Activated naive CD4-positive, alpha-beta T cell treated with anti-CD3 and anti-CD28 coated beads, Interleukin-2, amount 10 ng/mL, durations not matched to agents 7 days and 5 days (primary cell): ENCODE measurements at places on chromosomes 11 and 22.

GRCh38 chr22:44689173-44689572 is 12.8 kb upstream of the PRR5 start:
- DNase-seq, result no peak

- no peak for DNase-seq
These were observed 28.4 kb upstream of the TTC12 start for GRCh38 chr11:113286009-113286408.

- no peak for DNase-seq
These were observed 42.8 kb upstream of the DKK3 start for GRCh38 chr11:12051287-12051662.

- DNase-seq, result no peak
These were observed 46.8 kb downstream of the BBOX1 start for GRCh38 chr11:27087432-27087831.

GRCh38 chr11:113464416-113464815 is 10.8 kb downstream of the DRD2 start:
- DNase-seq, result no peak

GRCh38 chr22:29816980-29817379 is 21.1 kb downstream of the ASCC2 start:
- no peak for DNase-seq

DNA sequence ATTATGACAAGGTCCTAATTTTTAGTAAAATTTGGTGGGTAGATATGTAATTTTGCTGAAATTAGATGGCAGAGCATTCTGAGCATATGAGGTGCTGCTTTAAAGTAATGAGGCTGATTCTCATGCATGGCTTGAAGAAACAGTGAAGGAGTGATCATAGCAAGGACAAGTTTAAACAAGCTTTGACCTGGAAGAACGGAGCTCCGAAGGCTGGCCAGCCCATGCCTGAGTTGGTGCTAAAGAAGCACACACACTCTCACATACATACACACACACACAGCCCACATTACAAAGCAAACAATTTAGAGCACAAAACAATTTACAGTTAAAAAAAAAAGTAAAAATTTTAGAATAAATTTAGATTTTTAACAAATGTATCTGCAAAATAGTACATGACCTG is 150.7 kb downstream of the DCDC1 start:
- DNase-seq, result no peak

- no peak for DNase-seq
These were observed 44.9 kb downstream of the IGLL5 start for GRCh38 chr22:22932512-22932941.

DNA sequence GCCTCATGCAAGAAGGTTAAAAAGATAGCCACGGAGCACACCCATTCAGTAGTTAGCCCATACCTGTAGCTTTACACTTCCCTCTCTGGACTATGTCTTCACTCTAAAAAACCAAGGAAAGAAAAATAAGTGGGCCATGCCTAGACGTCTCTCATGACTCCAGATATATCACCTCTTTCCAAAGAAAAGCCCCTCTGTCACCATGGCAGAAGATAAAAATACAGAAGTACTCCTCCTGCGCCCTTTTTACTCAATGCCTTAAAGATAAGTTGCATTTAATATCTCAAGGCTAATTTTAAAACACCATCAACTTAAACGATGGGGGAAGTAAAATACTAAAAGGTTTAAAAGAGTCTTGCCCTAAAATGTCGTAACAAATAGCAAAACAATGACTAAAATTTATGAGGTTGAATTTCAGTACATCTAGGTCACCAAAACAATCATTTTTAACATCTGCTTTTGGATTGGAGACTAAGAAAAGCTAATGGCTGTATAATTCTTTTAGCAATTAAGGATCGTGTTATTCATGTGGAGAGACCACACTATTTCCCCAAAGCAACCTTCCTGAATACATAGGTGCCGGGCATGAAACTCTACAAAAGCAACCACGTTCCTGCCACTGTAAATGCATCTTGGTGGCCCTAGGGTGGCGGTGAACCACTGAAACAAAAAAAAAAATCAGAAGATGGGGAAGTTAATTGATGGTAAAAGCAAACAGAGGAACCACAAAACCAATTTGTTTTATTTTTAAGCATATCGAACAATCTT is 46.0 kb downstream of the CELF1 start:
- DNase-seq, result no peak

DNA sequence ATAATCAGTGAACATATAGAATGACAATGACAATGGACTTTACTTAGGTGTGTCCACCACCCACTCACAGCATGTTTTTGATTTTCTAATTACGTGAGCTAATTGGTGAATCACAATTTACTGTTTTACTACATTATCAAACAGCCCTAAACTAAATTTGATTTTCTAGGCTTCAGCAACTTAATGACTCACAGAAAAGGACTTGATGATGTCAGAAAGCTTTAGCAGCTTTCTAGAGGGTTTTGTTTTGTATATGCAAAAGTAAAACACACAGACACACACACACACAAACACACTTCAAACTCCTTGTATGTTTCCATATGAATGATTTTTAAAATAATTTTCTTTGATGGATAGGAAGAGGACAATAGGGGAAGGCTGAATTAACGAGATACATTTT is 878.6 kb upstream of the CCDC90B start:
- DNase-seq, result no peak

- DNase-seq, result peak; percentile 78
These were observed 24.8 kb downstream of the APOL1 start for GRCh38 chr22:36277482-36278291.

DNA sequence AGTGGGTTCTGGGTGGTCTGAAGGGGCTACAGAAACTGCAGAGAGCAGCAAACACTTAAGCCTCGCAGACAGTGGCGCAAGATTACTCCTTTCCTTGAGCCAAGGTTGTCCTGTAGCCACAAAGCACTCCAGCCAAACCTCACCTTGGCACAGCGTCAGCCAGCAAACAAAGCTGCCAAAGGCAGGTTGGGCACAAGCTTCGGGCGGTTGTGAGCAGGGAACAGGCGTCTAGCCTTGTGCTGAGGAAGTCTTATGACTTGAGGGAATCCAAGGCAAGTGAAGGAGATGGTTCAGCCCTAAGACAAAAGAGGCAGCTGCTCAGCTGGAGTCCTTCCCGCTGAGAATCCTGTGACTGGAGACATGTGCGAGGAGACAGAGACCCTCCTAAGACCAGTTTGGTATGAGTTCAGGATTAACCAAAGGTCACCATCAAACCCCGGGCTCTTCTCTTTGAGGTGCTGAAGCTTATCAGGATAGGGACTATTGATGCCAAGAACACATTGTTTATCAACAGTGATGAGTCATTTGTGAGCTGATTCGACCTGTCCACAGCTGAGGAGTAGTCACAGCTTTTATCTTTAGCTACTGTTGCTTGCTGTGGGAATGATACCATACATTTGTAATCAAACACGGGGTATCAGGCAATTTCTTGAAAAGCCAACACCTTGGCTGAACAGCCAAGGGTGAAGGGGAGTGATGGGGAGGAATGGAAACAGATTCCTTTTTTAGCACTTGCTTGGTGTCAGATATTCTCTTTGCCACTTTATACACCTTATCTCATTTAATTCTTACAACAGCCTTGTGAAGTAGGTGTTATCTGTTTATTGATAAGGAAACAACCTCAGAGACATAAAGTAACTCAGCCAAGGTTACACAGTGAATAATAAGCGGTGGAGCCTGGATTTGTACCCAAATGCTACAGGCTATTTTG is 4.6 kb downstream of the ADM start:
- DNase-seq, result no peak

DNA sequence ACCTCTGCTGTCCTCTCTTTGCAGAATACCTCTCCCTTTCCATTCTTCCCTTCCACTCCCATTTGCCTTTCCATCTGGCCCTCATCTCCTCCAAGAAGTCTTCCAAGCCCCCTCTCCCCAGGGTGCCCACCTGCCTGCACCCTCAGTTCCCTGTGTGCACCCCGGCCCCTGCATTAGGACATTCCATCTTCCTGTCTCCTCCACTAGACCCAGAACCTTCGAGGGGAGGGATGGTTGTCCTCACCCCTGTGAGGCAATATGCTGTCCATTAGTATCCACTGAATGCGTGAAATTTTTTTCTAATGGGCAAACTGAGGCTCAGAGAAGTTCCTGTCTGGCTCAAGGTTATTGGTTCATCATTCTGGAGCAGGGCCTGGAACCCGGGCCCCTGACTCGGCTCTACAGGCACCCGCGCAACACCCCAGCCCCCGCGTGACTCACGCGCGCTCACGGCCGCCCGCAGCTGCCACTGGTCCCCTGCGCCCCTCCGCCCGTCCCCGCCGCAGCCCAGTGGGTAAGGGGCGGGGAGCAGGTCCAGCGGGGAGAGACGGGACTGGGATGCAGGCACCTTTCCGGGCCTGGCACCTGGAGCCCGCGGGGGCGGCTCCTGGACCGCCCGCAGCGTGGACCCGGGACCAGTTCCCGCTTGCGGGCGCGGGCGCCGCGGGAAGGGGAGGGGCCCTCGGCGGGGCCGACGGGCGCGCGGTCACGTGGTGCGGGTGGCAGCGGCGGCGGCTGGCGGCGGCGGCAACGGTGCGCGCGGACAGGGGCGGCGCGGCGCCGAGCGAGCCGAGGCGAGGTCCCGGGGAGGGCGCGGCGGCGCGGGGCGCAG is 7.0 kb downstream of the SEPTIN3 start:
- peak; percentile 69 for DNase-seq

DNA sequence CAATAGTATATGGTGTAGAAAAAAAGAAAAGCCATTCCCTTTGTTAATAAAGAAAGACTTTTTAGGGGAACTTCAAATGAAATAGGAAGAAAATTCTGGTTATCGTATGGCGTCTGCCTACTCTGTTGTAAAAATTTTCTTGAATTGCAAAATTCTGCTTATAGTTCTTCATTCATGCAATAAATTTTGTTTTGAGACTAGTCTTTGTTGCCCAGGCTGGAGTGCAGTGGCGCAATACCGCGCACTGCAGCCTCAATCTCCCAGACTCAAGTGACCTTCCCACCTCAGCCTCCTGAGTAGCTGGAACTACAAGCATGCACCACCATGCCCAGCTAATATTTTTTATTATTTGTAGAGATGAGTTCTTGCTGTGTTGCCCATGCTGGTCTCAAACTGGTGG is 5.8 kb downstream of the DDIAS start:
- no peak for DNase-seq

- no peak for DNase-seq
These were observed 6.8 kb upstream of the OR10A2 start for GRCh38 chr11:6855971-6856541.

DNA sequence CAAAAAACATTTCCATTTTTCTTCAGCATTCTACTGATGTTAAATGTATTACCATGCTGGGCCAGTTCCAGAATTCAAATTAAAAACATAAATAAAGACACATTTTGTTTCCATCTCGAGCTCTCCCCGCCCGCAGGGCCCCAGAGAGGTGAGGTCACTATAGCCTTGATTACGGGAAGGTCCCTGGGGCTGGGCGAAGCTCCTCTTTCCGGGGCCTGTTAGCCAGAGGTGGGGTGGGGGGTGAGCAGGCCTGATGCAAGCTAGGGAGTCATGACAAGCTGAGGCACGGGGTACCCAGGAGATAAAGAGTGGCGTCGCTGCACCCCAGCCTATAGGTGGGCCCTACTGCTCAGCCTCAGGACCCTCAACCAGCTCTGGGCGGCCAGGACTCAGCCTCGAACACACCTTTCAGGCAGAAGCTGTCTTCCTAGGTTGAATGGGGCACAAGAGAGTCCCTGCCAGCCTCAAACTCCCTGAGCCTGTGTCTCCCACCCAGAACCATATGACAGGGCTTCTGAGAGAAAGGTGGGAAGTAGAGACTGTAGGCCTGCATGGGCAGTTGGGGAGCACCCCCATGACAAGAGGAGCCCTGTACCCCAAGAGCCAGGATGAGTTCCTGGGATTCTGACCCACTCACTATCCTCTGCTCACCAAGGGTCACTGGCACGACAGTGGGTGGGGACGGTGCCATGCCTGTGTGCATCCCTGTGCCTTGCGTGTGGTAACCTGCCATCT is 34.8 kb downstream of the KCNQ1OT1 start:
- DNase-seq, result no peak

DNA sequence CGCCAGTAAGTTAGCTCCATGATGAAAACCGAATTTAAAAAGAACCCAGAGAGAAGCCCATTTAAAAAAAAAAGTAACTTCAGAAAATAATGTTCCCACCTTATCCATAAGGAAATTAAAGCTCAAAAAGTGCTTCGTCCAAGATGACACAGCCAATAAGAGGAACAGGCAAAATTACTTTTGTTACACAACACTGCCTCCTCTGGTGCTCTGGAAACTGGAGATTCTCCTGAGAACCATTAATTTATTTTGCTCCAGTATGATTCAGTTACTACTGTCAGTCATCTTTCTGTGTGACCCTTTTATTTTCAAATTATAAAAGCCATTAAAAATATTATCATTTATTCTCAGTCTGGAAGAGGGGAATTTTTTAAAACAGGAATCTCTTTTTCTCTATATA is 2.0 kb downstream of the IFT27 start:
- DNase-seq, result peak; percentile 34

DNA sequence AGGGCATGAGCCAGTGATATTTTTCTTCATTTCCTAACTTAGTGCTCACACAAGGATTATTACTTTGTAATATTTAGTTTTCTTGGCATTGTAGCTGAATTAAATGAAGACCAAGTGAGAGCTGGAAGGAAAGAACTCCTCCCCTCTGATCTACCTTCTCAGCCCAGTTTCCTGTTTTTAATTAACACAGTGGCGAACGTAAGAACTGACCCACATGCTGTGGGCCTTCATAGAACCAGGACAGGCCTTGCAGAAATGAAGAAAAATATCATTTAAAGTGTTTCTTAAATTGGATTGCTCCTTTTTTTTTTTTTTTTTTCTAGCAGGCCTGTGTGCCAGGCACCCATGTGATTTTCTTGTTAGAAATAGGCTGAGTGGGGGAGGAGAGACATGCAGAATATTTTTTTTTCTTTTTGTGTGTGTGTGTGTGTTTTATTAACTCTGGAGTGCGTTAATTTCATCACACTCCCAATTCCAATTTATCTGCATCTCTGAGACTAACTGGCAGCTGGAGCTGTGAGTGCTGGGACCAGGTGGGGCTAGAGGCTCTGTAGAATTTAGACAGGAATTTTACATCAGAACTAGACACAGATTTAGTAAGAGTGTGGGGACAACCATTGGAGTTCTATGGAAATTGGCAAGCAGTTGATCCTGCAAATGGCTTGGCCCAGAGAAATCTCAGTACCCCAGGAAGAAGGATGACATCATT is 320.5 kb downstream of the DDX10 start:
- DNase-seq, result no peak

GRCh38 chr11:18761144-18761543 is 30.5 kb downstream of the PTPN5 start:
- no peak for DNase-seq

DNA sequence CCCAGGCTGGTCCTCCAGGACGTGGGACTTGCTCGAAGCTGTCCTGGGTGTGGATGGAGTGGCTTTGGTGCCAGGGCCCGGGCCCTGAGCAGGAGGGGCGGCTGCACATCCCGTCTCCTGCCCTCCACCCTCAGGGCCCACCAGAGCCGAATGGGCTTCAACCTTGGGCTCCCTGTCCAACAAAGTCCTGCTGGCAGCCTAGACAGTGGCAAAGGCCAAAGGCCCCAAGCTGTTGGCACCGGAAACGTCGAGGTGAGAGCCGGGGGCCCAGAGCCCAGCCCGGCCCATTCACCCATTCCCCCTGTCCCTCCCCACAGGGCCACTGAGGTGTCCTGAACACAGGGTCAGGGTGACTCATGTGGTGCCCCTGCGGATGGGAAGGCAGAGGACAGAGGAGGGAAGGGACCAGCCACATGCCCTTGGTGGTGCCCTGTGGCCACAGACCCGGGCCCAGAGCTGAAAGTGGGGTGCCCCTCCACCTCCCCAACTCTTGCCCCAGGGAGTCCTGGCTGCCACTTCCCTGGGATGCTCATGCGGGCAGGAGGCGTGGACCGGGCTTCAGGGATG is 9.1 kb downstream of the TSPAN32 start:
- peak; percentile 18 for DNase-seq

GRCh38 chr11:45225961-45226871 is 59.9 kb downstream of the SYT13 start:
- no peak for DNase-seq

- DNase-seq, result no peak
These were observed 48.8 kb downstream of the PACS1 start for GRCh38 chr11:66118847-66119246.
